ENCODE measurements at places on chromosomes 1 and 21.

- DNase-seq, result no peak
Observed at GRCh38 chr1:200228486-200228885, 181.3 kb downstream of the ZNF281 start.

GRCh38 chr1:166785987-166786386, 53.3 kb upstream of the POGK start:
- no peak for DNase-seq

- no peak for DNase-seq
Observed at GRCh38 chr1:74481607-74482006, 30.8 kb downstream of the LRRC53 start.

DNA sequence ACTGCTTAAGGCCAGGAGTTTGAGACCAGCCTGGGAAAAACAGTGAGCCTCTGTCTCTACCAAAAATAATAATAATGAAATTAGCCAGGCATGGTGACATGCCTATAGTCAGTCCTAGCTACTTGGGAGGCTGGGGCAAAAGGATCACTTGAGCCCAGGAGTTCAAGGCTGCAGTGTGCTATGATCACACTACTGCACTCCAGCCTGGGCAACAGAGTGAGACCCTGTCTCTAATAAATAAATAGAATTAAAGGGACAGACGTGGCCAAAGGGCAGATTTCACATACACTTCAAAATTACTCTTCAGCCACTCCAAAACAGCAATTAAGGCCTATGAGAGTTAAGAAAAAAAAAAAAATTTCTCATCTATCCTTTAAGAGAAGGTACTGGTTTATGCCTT, 45.7 kb downstream of the GATAD2B start:
- no peak for DNase-seq

GRCh38 chr1:180154325-180155181, at the start of gene QSOX1:
TSS of gene QSOX1 (plus strand) at chr1:180154869. CDS start at chr1:180154908, 39 bp downstream.
- peak; percentile 89 for DNase-seq

Data from CD8-positive, alpha-beta memory T cell (primary cell).